ENCODE measurements at places on chromosomes 7 and 10.

DNA sequence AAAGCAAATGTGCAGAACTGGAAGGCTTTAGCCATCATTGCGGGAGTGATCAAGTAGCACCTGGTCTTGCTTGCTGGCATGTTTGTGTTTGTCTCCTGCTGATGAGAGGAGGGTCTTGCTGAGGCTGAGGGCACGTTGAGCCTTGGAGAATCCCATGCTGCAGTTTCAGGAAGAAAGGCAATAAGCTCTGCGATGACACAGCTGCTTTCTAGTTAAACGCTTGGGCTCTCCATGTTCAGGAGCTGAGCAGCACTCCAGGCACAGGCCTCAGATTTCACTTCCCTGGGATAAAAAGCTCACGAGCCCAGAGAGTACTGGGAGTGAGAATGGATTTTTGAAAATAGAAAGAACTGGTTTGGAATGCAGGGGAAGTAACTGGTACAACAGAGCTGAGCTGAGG, 100.8 kb downstream of the LRRC18 start:
- DNase-seq, result no peak

DNA sequence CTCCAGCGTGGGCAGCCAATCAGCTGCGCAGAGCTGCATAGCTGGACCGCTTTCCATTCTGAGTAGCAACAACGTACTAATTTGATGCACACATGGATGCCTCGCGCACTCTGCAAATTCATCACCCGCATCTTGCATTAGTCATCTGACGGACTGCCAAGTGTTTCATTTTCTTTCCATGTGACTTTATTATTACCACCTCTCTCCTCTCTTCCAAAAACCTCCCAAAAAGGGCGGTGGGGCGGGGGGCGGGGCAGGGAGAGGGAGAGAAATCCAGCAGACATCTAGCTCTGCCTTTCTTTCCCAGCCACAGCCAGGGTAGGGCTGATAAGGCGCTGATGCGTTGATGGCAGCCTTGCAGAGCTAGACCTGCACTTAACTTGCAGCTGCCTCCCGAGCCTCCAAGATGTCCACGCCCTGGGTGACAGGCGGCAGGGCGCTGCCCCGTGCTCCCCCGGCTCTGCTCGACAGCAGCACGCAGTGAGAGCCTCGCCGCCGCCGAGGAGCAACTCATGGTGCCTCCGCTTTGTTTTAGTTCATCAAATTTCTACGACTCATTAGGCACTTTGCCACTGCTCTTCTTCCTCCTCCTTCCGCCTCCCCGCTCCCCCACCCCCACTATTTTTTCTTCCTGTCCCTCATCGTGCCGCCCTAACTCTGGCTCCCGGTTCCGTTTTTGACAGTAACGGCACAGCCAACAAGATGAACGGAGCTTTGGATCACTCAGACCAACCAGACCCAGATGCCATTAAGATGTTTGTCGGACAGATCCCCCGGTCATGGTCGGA, 147.3 kb downstream of the CELF2 start:
- no peak for DNase-seq

GRCh38 chr10:102287991-102288390, 42.7 kb downstream of the GBF1 start:
- DNase-seq, result no peak

GRCh38 chr10:72335394-72336258, 19.1 kb downstream of the DNAJB12 start:
- peak; percentile 42 for DNase-seq

- no peak for DNase-seq
Observed at GRCh38 chr10:64896582-64896981, 1375.4 kb downstream of the REEP3 start.

- DNase-seq, result no peak
Observed at GRCh38 chr7:151549083-151549482, 29.4 kb upstream of the RHEB start.

DNA sequence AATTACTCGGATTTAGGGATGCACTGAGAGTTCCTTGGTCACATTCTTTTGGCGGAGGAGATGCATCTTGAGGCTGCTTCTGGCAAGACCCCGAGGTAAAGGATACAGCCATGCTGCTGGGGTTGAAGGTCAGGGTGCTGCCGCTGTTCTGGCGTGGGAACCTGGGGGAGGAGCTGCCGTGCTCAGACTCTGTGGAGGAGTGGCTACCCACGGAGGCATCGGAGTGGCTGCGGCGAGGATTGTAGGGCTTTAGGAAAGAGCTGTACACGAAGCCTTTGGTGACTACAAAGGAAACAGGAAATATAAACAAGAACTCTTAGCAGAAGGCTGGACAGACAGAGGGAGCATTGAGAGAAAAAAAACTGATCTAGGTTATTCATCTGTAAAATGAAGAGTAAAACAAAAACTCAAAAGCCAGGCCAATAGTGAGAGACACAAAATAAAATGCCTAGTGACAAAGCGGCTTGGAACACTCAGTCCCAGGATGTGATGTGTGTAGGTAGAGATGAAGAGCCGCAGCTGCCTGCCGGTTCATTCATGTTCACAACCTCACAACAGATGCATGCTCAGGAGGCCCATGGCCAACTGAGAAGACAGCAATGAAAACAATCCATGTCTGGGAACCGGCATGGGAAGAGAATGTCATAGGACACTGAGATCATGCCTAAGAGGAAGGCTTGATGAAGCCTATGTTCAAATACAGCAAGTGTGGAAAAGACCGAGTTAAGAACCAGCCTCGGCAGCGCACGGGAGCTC, 97.8 kb downstream of the ABCC2 start:
- no peak for DNase-seq

GRCh38 chr10:112852306-112852705, 97.7 kb upstream of the TCF7L2 start:
- DNase-seq, result no peak

DNA sequence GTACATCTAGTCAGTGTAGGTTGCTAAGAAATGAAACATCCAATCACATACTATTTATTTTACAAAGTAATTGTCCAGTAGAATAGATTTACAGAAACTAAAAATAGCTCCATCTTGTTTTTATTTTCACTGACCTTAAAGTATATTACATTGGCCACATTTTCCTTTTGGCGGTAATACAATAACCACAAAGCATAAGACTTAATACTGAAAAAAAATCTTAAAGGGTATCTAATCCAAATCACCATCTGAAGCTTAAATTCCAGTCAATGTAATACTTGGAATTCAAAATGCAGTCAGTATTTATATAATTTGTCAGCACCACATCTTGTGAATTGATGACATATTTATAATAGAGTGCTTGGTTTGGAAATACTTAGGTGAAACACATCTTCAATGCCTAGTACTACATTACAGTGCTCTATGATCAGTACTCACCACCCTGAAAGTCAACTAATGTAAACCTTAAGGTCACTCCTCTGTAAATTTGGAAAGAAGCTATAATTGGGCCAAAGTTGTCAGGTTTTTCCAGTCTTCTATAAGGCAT, 8.9 kb downstream of the ANKMY2 start:
- DNase-seq, result no peak

DNA sequence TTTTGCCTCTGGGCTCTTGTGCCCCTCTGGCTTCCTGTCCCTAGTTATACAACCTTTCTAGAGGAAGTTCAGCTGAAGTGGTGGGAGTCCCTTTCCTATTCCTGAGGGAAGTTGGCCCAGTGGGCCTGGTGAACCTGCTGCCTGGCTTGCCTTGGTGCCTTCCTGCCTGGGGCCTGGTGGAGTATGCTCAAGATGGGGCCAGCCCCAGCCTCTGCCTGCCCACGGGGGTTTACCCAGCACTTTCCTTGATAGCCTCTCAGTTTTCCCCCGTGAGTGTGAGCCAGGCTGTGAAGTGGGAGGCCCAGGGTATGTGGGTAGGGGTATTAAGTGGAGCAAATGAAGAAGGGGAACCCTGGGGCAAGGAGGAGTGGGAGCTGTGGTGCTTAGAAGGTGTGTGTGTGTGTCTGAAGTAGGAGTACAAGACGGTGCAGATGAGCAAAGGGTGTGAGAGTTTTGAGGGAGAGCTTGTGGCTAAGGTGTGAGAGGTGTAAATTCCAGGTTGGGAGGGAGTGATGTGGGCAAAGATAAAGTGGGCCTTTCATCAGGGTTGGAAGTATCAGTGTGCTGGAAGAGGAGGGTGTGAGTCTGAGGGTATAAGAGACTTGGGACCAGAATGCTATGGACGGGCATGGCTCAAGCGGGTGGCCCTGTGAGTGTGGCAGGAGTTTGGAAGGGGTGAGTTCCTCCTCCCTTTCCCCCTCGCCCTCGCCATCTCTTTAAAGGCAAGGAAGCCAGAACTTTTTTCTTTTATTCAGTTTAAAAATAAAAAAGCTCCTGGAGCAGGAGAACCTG, 10.9 kb upstream of the PAX2 start:
- DNase-seq, result no peak

DNA sequence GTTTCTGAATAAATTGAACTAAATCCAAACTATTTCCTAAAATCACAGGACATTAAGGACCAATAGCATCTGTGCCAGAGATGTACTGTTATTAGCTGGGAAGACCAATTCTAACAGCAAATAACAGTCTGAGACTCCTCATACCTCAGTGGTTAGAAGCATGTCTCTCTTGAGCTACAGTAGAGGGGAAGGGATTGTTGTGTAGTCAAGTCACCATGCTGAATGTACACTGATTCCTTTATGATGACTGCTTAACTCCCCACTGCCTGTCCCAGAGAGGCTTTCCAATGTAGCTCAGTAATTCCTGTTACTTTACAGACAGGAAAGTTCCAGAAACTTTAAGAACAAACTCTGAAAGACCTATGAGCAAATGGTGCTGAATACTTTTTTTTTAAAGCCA, 13.9 kb downstream of the MEST start:
- DNase-seq, result no peak

DNA sequence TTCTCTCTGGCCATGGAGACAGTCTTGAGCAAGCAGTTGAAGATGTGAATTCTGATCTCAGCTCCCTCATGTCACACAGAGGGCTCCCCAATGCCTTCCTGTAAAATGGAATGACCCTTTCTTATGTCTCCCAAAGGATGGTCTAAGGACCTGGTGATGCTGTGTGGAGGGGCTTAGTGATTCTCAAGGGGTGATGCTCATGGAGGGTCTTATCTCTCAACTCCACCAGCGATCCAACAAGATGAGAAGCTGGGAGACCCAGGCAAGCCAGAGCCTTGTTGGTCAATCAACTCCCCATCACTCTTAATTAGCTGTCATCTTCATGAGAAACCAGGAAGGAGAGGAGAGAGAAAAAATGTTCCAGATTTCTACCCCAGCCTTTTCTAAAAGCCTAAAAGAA, 78.0 kb upstream of the SORCS3 start:
- DNase-seq, result no peak

- no peak for DNase-seq
Observed at GRCh38 chr7:150923196-150923595, 54.9 kb downstream of the KCNH2 start.

DNA sequence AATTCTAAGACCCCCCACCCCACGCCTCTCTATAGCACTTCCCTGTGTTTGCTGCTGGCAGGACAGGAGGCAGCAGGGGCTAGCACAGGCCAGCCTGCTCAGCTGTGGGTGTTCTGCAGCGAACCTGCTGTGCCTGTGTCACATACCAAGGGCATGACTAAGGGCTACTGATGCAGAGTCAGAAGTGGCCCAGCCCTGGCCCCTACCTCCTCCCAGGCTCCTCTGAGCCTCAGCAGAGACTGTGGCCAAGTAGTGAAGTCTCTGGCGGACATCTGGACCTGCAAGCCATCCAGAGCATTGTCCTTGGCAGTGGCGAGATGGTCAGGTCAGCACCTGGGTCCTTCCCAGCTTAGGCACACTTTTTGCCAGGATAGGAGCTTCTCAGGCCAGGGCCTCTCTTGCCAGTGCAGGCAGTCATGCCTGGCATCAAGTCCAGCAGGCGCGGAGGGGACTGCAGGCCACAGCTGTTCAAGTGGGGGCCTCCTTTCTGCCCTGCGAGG, 116.3 kb upstream of the RET start:
- DNase-seq, result no peak

DNA sequence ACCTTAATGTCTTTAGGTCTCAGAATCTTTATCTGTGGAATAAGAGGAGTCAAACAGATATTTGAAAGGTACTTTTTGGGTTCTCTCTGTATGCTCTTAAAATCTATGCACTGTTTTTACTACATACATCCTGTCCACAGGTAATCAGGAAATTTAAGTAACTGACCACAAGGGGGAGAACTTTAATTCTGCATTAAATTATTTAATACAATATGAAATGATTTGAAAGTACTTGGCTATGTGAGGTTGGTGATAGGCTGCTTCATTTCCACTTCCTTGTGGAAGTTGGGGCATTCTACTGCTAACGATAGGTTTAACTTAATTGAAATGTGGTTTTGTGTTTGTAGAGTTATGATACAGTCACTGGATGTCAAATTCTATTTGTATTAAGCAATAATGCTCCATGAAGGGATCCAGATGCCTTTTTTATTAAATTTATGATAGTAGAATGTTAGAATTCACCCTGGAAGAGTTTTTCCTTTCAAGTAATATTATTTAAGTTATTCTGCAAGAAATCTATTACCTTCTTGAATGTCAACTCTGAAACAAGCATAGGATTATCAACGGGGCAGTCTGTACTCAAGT, 6.0 kb downstream of the TEX47 start:
- DNase-seq, result no peak

GRCh38 chr10:14560791-14561765, 213.6 kb downstream of the FAM107B start:
- DNase-seq, result no peak

DNA sequence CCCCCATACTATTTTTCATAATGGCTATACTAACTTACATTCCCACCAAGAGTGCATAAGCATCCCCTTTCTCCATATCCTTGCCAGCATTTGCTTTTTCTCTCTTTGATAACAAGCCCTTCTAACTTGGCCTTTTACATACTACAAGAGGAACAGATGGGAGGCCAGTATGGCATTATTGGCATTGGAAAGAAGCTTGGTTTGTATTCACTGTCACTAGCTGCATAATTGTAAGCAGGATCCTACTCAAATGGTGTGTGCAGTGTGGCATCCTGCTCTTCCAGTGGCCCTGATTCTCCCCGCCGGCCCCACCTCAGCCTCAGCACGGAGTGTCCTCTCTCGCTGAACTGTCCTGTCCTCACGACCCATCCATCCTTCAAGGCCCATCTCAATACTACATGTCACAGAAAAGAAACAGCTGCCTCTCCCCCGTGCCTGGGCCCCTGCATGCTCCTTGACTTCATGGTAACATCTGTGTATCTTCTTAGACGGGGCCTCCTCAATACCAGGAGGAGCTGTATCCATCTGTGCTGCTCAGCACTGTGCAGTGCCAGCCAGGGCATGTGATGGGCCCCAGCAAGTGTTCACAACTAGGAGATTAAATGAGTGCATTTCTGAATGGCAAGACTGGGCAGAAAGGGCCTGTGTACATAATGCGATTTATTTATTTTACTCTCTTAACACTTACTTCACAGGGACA, 205.2 kb downstream of the COBL start:
- DNase-seq, result no peak

DNA sequence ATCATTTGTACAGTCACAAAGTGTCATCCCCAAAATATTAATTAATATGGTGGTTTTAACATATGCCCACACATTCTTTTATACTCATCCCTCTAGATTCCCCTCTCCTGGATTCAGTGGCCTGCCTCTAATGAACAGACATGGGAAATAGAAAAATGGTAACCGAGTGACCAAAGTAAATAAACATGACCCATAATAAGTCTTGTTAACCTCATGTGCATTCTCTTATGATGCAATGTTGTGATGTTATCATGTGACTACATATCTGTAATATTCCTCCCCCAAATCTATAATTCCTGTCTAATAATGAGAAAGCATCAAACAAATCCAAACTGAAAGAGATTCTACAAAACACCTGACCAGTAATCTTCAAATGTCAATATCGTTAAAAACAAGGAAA, 164.5 kb upstream of the PRSS1 start:
- DNase-seq, result no peak
